ENCODE measurements at places on chromosomes 13 and 19.

DNA sequence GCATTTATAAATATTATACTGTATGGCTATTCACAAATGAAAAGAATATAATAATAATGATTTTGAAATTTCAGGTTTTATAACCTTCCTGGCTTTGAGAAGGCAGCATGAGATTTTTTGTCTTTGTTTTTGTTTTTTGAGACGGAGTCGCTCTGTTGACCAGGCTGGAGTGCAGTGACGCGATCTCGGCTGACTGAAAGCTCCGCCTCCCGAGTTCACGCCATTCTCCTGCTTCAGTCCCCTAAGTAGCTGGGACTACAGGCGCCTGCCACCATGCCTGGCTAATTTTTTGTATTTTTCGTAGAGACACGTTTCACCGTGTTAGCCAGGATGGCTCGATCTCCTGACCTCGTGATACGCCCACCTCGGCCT lies 64.1 kb downstream of the ZNF429 start:
- peak; percentile 24 for DNase-seq

DNA sequence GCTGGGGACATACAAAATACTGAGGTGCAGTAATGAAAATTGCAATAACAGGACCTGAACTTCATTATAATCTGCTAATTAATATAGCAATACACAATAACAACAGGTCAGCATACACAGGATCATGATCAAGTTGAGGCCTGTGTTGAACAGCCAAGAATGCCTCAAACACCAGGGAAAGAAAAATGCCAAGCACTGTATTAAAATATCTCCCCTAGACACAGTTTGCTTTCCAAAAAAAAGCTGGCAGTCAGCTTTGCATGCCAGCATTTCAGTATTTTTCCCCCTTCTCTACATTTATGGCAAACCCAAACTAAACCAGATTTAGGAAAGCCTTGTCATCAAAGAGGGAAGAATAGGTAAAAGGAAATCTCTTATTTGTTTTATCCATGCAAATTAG lies 226.9 kb downstream of the LHFPL6 start:
- DNase-seq: no peak

- no peak for DNase-seq
Measured at GRCh38 chr13:36006347-36006746, 124.8 kb downstream of the DCLK1 start.

GRCh38 chr19:45882652-45883585 lies 3.0 kb downstream of the IRF2BP1 start:
- peak; percentile 68 for DNase-seq

DNA sequence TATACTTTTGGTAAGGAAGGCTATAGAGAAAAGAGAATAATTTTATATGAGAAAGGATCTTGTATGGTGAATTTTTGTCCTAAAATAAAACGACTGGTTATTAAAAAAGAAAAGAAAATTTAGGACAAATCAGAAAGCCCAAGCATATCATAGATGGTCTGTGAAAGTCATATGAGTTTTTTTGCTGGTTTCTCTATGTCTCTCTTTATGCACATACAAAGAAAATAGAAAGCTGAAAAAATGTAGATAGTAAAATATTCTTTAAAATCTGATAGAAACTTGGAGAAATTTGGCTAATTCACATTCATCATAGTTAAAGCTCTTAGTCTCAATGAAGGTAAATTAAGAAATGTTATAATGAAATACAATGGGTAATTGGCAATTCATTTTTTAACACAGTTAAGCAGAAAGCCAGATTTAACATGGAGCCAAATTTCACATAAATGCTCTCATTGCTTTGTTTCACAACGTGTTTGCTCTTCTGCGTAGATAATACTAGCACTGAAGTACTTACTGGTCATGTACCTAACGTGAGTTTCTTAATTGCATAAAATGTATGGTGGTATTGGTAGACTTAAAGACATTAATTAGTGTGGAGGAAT lies 621.5 kb upstream of the ATXN8OS start:
- DNase-seq: no peak

DNA sequence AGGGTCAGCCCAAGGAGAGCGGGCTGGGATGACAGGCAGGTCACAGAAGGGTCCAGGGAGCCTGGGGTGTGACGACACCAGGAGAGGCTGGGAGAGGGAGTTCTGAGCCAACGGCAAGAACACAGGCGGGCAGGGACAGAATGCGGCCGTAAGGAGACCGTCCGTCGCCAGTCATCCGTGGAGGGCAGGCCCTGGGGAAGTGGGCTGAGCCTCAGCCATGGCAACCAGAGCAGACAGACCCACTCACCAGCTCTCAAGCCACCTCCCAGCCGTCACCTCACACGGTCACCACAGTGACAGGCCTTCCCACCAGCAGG lies 3.7 kb upstream of the TMEM86B start:
- no peak for DNase-seq

GRCh38 chr19:40392894-40393517 lies 3.0 kb upstream of the HIPK4 start:
- no peak for DNase-seq

DNA sequence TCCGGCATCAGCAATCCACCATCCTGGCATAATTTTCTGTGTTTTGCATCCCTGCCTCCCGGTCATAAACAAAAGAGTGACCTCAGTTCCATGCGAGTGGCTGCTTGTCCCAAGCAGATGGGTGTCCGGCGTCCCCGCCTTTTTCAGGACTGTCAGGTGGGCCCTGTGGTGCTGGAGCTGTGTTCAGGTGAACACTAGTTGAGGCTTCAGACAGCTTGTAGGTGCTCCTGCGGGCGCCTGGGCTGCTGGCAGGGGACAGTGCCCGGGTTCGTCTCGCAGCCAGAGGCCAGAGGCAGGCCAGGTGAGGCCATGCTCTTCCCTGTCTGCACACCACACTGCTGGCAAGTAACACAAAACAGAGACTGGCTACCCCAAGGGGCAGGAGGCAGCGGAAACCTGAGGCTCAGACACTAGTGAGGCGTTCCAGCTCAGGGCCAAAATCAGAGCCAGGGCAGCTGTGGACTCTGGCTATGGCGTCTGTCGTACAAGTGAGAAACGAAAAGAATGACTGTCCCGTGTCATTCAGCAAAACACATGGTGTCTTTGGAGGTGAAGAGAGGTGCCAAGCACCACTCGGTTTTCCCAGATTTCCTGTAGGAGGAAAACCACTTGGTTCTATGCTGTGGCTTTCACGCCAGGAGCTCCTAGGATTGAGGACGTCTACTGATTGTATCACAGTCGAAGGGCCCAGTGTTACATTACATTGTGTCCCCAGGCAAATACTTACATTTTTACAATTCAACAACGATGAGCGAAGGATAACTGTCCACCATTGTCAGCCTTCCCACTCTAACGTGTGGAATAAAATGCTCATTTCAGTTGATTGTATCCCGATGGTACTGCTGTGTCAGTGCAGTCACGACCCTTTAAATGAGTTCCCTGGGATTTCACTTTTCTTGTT lies 104.0 kb downstream of the ATP11A start:
- DNase-seq: no peak

- DNase-seq: no peak
Measured at GRCh38 chr19:5997371-5997770, 19.4 kb upstream of the RANBP3 start.

GRCh38 chr13:111482806-111483620 lies 162.6 kb downstream of the TEX29 start:
- no peak for DNase-seq

DNA sequence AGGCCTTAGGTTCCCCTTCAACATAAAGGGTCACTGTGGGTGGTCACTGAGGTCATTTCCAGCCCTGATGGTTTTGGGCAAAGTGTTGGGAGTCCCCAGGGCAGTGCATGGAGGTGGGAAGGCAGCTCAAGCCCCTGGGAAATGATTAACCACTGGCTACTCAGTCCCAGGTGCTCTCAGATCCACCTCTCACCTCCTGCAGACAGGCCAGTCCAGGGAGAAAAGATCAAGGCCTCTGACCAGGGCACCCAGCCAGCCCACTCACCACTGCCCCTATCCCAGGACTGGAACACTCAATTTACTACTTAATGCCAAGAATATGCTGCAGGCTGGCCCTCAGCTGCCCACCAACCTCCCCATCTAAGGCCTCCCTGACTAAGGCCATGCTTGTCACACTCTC lies 1307.9 kb downstream of the UQCRFS1 start:
- no peak for DNase-seq

DNA sequence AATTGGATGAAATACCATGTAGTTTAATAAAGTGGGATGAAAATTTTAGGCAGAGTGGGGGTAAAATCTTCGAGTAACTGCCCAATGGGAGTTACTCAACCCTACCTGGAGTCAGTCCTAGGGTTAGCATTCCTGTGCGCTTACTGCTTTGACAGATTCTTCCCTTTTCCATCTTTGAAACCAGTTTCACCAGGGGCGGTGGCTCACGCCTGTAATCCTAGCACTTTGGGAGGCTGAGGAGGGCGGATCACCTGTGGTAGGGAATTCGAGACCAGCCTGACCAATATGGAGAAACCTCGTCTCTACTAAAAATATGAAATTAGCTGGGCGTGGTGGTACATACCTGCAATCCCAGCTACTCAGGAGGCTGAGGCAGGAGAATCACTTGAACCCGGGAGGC lies 37.0 kb upstream of the CXCL17 start:
- no peak for DNase-seq

DNA sequence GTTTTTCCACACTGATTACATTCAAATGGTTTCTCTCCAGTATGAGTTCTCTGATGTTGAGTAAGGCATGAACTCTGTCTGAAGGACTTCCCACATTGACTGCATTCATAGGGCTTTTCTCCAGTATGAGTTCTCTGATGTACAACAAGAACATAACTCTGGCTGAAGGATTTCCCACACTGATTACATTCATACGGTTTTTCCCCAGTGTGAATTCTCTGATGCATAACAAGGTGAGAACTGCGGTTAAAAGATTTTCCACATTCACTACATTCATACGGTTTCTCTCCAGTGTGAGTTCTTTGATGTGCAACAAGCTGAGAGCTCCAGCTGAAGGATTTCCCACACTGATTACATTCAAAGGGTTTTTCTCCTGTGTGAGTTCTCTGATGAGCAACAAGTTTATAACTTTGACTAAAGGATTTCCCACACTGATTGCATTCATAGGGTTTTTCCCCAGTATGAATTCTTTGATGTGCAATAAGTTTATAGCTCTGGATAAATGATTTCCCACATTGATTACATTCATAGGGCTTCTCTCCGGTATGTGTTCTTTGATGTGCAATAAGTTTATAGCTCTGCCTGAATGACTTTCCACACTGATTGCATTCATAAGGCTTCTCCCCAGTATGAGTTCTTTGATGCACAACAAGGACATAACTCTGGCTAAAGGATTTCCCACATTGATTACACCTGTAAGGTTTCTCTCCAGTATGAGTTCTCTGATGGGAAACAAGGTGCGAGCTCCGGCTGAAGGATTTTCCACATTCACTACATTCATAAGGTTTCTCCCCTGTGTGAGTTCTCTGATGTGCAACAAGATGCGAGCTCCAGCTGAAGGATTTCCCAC lies 23.5 kb downstream of the ZNF180 start:
- DNase-seq: no peak

- no peak for DNase-seq
Measured at GRCh38 chr19:29417048-29417447, 108.7 kb upstream of the VSTM2B start.

DNA sequence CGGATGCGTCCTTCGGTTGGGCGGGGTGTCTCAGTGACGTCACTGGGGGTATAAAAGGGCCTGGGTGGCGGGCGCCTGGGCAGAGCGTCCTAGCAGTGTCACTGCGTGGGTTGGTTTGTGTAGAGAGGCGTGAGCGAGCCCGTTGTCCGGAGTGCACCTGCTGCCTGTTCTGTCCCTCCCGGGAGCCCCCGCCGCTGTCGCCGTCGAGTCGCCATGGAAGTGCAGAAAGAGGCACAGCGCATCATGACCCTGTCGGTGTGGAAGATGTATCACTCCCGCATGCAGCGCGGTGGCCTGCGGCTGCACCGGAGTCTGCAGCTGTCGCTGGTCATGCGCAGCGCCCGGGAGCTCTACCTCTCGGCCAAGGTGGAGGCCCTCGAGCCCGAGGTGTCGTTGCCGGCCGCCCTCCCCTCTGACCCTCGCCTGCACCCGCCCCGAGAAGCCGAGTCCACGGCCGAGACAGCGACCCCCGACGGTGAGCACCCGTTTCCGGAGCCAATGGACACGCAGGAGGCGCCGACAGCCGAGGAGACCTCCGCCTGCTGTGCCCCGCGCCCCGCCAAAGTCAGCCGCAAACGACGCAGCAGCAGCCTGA lies 2.9 kb downstream of the IER2 start:
- peak; percentile 95 for DNase-seq

DNA sequence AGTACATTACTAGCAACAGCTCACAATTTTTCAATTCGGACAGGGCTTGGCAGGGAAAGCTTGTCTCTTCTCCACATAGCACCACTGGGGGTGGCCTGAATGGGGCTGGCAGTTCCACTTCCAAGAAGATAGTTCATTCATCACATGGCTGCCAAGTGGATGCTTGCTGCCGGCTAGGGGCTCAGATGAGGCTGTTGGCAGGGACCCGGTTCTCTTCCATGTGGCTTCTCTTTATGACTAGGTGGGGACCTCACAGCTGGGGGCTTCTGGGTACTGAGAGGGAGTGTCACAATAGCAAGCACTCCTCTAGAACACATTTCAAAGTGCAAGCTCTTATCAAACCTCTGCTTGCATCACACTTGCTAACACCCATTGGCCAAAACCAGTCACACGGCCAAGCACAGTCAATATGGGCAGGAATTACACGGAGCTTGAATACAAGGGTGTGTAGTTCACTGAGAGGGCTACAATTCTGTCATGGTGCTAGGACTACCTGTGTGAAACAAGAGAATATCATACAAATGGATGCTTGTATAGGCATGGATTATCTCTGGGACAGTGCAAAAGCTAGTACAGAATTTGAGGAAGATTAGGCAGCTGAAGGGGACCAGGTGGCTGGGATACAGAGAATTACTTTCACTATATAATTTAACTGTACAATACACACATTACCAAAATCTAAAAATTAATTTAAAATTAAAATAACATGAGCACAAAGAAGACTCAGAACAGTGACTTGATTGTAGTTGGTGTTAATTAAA lies 32.3 kb downstream of the ATP7B start:
- no peak for DNase-seq

- no peak for DNase-seq
Measured at GRCh38 chr19:14997981-14998380, 18.3 kb upstream of the SLC1A6 start.

GRCh38 chr13:101218484-101218883 lies 197.8 kb downstream of the NALCN start:
- no peak for DNase-seq

GRCh38 chr13:79456656-79457365 lies 24.1 kb upstream of the NDFIP2 start:
- no peak for DNase-seq
